Stimulated activated CD8-positive, alpha-beta memory T cell treated with anti-CD3 and anti-CD28 coated beads, Interleukin-4, amount 100 ng/mL, for 48 hours (primary cell): ENCODE measurements at places on chromosomes 6 and 20.

- DNase-seq: peak; percentile 63
Observed at GRCh38 chr20:44745598-44746366, at the start of gene KCNK15. TSS of gene KCNK15 (plus strand) at chr20:44745865. CDS start at chr20:44745911, 46 bp downstream.

DNA sequence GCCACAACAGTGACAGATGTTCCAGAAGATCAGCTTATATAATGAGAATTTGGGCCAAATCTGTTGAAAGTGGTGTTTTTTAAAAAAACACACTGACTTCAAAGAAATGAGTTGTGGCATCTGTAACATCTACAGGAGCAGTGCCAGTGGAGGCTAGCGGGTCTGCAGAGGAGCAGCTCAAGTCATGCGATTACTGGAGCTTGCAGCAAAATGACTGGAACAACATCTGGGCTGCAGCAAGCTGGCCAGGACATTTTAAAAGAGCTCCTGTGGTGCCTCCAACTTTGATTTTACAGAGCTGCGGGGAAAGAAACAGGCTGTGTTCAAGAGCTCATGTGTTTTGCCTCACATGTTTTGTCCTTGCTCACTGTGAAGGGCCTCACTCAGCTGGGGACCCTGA is 57.2 kb downstream of the TBX18 start:
- DNase-seq: no peak

GRCh38 chr20:40887105-40887504 is 141.5 kb upstream of the TOP1 start:
- no peak for DNase-seq

DNA sequence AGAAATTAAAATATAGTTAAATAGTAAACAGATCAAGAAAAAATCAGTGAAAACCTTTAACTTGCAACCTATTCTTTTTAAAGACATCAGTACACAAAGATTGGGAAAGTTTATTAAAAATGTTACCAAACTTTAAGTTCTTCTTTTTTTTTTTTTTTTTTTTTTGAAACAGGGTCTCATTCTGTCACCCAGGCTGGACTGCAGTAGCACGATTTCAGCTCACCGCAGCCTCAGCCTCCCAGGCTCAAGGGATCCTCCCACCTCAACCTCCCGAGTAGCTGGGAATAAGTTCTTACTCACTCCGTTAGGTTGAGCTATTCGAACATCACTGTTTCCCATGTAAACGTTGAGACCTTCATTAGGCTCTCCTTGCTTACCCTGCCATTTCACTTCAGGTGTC is 5.6 kb downstream of the MAP3K5 start:
- no peak for DNase-seq

GRCh38 chr20:38896009-38896594 is 30.1 kb upstream of the FAM83D start:
- no peak for DNase-seq

- no peak for DNase-seq
Observed at GRCh38 chr6:52418606-52419005, 1.5 kb upstream of the EFHC1 start.

DNA sequence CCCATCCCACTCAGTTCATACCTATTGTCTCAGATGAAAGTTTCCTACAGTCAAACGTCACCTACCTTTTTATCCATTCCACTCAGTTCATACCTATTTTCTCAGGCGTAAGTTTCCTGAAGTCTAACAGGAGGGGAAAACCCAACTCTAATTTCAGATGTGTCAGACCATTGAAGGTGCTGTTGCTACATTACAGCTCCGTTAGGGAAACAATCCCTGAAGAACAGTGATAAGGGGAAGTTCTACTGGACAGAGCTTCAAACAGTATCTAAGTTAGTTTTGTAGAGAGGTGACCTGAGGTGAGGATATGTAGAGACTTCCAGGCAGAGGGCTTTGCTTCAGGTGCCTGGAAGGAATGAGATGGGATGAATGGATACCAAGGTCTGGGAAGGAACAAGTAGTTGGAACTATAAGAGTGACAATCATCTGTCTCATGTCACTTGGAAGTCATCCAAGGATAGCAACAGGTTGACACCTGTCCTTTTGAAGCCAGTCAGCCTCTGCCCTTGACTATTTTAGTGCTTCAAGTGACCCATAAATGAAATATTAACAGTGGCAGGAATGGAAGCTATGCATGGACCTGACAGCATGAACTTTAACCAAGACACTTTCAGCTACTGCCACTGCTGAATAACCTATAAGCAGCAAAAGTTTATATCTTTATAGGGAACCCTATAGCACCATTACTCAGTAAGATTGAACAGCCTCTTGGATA is 191.6 kb upstream of the MOCS1 start:
- no peak for DNase-seq

DNA sequence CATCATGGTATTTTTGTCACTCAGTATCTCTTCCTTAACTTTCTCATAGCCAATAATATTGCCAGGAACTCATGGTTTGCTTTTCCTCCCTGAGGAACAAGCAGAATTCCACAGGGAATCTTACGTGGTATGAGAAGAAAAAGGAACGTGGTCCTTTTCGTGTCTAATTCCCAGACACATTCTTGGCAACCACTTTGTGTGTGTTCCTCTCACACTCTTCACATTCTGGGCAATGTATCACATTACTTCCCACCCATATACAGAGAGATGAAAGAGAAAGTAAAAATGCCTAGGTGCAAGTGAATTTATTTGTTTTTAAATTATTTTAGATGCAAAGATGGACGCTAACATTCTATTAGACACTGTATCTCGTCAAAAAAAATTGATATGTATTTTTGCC is 102.7 kb downstream of the PTPRK start:
- DNase-seq: no peak

GRCh38 chr20:57038608-57039440 is 227.6 kb downstream of the BMP7 start:
- DNase-seq: no peak

- no peak for DNase-seq
Observed at GRCh38 chr20:32564440-32564839, 20.7 kb downstream of the NOL4L start.

GRCh38 chr6:145405006-145405551 is 330.2 kb downstream of the EPM2A start:
- DNase-seq: no peak

GRCh38 chr6:158068156-158068892 is 86.7 kb downstream of the SYNJ2 start:
- no peak for DNase-seq

- no peak for DNase-seq
Observed at GRCh38 chr20:50311308-50312001, 120.8 kb downstream of the CEBPB start.

DNA sequence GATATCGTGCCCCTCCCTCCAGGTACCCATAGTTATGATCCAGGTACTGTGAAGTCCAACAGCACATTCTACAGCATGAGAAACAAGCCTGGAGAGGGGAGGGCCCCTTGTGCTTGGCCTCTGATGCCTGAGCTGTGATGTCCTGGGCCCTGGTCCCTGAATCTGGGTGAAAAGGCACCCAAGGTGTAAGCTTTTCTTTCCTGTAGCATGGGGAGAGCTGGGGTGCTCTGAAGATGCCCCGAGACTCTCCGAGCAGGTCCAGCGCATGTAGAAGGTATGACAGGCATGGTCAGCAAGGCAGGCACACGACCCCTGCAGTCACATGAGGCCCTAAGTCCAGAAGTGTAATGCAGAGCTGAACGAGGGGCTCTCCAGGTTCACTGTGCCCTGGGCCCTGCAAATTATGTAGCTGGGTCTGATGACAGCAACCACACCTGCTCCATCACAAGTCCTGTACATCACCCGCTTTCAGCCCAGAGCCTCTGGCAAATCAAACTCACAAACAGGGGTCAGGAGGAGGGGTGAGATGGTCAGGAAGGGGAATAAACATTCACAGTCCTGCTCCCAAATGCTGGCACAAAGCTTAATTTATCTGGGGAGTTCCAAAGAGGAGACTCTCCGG is 1.8 kb upstream of the CTSZ start:
- DNase-seq: no peak

DNA sequence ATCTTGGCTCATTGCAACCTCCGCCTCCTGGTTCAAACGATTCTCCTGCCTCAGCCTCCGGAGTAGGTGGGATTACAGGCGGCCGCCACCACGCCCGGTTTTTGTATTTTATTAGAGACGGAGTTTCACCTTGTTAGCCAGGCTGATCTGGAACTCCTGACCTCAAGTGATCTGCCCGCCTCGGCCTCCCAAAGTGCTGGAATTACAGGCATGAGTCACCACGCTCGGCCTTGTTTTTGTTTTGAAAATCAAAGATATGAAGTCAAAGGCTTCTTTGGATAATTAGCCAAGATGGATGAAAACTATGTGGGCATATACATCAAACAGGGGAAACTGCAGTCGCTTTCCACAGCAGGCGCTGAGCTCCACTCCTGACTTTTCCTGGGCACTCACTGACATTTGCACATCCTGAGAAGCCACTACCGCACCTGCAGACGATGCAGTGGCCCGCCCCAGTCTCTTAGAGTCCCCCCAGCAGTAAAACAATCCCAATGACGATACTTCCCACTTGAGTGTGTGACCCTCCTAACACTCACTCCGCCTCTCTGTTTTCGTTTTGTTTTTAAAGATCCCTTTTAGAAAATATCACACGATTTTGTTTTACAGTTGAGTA is 44.1 kb downstream of the GJA1 start:
- DNase-seq: no peak

DNA sequence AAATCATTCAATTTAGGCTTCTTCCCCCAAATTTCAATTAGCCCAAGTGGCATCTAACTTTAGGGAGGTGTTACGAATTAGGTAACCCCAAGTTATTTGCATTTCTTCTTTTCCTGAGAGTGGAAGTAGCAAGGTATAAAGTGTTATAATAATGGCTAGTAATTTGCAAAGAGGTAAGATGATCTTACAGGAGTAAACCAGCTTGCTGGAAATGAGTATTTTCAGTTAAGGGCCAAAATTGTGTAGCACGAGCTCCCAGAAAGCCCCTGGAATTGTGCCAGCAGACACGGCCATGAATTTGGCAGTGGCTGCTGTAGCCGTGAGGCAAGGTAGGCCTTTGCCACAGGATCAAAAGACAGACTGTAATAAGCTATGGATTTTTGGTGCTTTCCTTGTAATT is 38.0 kb downstream of the CITED2 start:
- DNase-seq: no peak
